Endothelial cell of coronary artery (primary cell): ENCODE measurements at places on chromosomes 4 and X. TPM values are rescaled to one million over a fixed set of nuclear protein-coding genes. Genes with fewer than 3 reads are reported as not detected.

The SLC7A11 gene
- 45.5 and 89.4 TPM in 2 replicates for total RNA-seq

The C4orf36 gene
- 0.18 TPM in 1 of 2 replicates, not detected in the other for total RNA-seq

The PHKA2 gene
- 9.9 and 12.7 TPM in 2 replicates for total RNA-seq

The PCDH10 gene
- 11.1 and 15.1 TPM in 2 replicates for total RNA-seq

The LCORL gene
- 7.8 and 9.2 TPM in 2 replicates for total RNA-seq

The GLRA2 gene
- not detected in 2 replicates for total RNA-seq

The STK26 gene
- total RNA-seq = 2.9 and 7.2 TPM in 2 replicates

The EFHC2 gene
- total RNA-seq = not detected in 2 replicates

The IL1RAPL2 gene
- not detected in 2 replicates for total RNA-seq

The DAPP1 gene
- total RNA-seq = 0.09 TPM in 1 of 2 replicates, not detected in the other

The AKAP14 gene
- not detected in 2 replicates for total RNA-seq

The BEX3 gene
- 301 and 319 TPM in 2 replicates for total RNA-seq

The SMIM43 gene
- total RNA-seq = 0.27 and 0.38 TPM in 2 replicates

The PCDH7 gene
- 22.9 and 35.0 TPM in 2 replicates for total RNA-seq

The NHSL2 gene
- total RNA-seq = 21.1 and 21.6 TPM in 2 replicates

The PHF8 gene
- total RNA-seq = 12.1 and 17.9 TPM in 2 replicates

The HTR2C gene
- total RNA-seq = not detected in 2 replicates

The RHOXF2 gene
- total RNA-seq = not detected in 2 replicates

The ATP1B4 gene
- total RNA-seq = not detected in 2 replicates

The HAND2 gene
- total RNA-seq = 1.7 TPM in 1 of 2 replicates, not detected in the other

The TRPC3 gene
- under 0.01 TPM in 1 of 2 replicates, not detected in the other for total RNA-seq

The GPC4 gene
- under 0.01 and 0.28 TPM in 2 replicates for total RNA-seq

The ZCCHC18 gene
- total RNA-seq = 1.6 and 1.8 TPM in 2 replicates

The GPAT3 gene
- total RNA-seq = 2.5 and 9.9 TPM in 2 replicates

The INPP4B gene
- total RNA-seq = 4.5 and 5.1 TPM in 2 replicates

The IL3RA gene
- 9.4 and 13.1 TPM in 2 replicates for total RNA-seq

The CLDN34 gene
- total RNA-seq = 0.09 TPM in 1 of 2 replicates, not detected in the other

The NPY2R gene
- not detected in 2 replicates for total RNA-seq

The FRMPD4 gene
- total RNA-seq = under 0.01 and 0.09 TPM in 2 replicates

The NEUROG2 gene
- not detected in 2 replicates for total RNA-seq

The MAGEA12 gene
- not detected in 2 replicates for total RNA-seq

The AVPR2 gene
- not detected in 2 replicates for total RNA-seq

The SMIM10L2A gene
- total RNA-seq = 0.38 and 0.54 TPM in 2 replicates

The ZAR1 gene
- not detected in 2 replicates for total RNA-seq

The GABRB1 gene
- not detected in 2 replicates for total RNA-seq
